ENCODE measurements at places on chromosomes 2 and 18. TPM values are rescaled to one million over a fixed set of nuclear protein-coding genes. Genes with fewer than 3 reads are reported as not detected.

GRCh38 chr18:4797002-4797685 is 342.0 kb upstream of the DLGAP1 start:
- H3K4me1 ChIP-seq: no peaks in the 10 kb centered on the region
- H3K36me3 ChIP-seq: no peaks in the 10 kb centered on the region
- no peak for DNase-seq
- H3K4me3 ChIP-seq: no peak overlapping the region

- H3K27me3 ChIP-seq: no peaks in the 10 kb centered on the region
- H3K4me1 ChIP-seq: no peaks in the 10 kb centered on the region
- no peak overlapping the region for H3K27ac ChIP-seq
- DNase-seq: no peak
- H3K36me3 ChIP-seq: no peaks in the 10 kb centered on the region
Observed at GRCh38 chr2:72794572-72794971, 31.3 kb downstream of the EXOC6B start.

DNA sequence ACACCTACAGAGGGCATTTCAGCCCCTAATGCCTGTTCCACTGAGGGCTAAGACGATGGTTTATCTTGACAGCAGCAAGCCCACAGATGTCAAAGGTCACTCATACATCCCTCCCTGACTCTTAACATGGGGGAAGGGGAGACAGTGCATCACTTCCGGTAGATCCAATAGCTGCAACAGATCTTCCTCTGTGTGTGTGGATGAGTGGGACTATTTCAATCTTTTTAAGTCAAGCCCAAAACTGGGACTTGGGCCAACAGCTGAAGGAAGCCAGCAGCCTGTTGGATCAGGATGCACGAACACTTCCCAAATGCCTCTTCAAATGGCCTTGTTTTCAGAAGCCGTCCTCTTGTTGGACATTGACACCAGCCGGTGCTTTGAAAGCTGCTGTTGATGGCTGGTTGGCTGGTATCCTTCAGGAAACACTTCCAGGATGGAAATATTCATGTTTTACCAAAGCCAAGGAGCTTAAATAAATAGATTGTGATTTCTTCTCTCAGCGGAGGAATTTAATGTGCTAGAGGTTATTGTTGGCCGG is 59.2 kb downstream of the IL1R2 start:
- no peaks in the 10 kb centered on the region for H3K36me3 ChIP-seq
- H3K27me3 ChIP-seq: peaks cover 3% of the 10 kb centered on the region
- peak; percentile 74 for DNase-seq
- peak overlapping the region; percentile 52 for H3K27ac ChIP-seq

GRCh38 chr2:174059178-174059883 is 94.2 kb upstream of the SP3 start:
- DNase-seq: no peak
- no peaks in the 10 kb centered on the region for H3K27me3 ChIP-seq
- no peak overlapping the region for H3K27ac ChIP-seq
- no peak overlapping the region for H3K4me3 ChIP-seq

GRCh38 chr2:127683757-127684156 is 8.4 kb upstream of the LIMS2 start:
- H3K4me3 ChIP-seq: no peak overlapping the region
- H3K27me3 ChIP-seq: peaks cover 5% of the 10 kb centered on the region
- H3K36me3 ChIP-seq: peaks cover 2% of the 10 kb centered on the region
- DNase-seq: no peak
- no peak overlapping the region for H3K27ac ChIP-seq
- peaks cover 16% of the 10 kb centered on the region for H3K4me1 ChIP-seq

DNA sequence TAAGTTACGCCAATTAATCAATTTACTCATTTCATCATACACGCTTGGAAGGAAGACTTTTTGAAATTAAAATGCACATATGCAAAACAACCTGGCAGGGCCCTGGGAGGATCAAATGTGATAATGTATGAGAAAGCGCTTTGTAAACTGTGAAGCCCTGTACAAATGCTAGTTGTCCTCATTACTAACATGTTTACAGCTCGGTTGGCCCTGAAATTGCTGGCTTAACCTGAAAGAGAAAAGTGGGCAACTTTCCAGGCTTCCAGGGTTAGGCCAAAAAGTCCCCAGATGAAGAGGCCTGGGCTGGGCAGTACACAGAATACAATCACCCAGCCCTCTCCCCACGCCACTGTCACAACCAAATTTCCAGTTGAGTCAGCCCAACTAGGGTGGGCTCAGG is 60.2 kb downstream of the DNMT3A start:
- DNase-seq: peak; percentile 94
- H3K27ac ChIP-seq: no peak overlapping the region
- H3K4me3 ChIP-seq: no peak overlapping the region
- peaks cover 62% of the 10 kb centered on the region for H3K4me1 ChIP-seq
- no peaks in the 10 kb centered on the region for H3K27me3 ChIP-seq

ZNF396 gene
- total RNA-seq: 6.2 TPM

DNA sequence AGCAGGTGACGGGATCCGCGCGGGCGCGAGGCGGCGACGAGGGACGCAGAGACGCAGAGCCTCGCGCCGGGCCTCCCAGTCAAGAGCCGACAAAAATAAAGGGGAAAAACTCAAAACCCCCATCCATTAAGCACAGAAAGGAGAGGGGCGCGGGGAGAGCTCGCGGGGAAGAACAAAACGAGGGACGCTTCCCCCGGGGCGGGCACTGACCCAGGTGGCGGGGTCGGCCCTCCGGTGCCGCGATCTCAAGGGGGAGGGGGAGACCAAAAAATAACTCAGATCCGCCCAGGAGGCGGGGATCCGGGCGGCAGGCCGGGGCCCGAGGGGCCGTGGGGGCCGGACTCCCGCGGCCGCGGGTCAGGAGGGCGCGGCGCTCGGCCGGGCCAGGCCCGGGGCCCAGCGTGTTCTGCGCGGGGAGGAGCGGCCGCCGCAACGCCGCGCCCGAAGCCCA is 597 bp downstream of the RNF103 start:
- peak overlapping the region; percentile 96 for H3K27ac ChIP-seq
- peak overlapping the region; percentile 81 for H3K4me3 ChIP-seq
- H3K36me3 ChIP-seq: no peaks in the 10 kb centered on the region
- no peaks in the 10 kb centered on the region for H3K27me3 ChIP-seq

Measured in spinal cord (tissue), 10 donors.